ENCODE measurements at places on chromosomes 13 and 19. TPM values are rescaled to one million over a fixed set of nuclear protein-coding genes. Genes with fewer than 3 reads are reported as not detected.

DNA sequence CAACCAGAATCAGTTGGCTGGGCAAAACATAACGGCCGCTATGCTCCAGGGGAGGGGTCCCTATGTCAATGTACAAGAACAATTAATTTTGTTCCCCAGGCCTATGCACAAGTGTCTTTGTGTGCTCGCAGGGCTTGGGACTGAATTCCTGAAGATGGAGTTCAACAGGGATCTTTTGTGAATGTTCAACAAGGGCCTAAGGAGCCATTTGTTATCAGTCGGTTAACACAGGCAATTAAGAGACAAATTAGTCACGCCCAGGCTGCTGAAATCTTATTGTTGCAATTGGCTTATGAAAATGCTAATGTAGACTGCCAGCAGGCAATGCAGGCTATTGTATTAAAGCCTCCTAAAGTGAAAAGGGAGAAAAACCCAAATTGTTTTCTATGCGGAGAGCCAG, 117.5 kb downstream of the ZNF429 start:
- H3K27me3 ChIP-seq, result no peaks in the 10 kb centered on the region
- H3K27ac ChIP-seq, result no peak overlapping the region
- H3K4me1 ChIP-seq, result no peaks in the 10 kb centered on the region
- no peaks in the 10 kb centered on the region for H3K36me3 ChIP-seq

DNA sequence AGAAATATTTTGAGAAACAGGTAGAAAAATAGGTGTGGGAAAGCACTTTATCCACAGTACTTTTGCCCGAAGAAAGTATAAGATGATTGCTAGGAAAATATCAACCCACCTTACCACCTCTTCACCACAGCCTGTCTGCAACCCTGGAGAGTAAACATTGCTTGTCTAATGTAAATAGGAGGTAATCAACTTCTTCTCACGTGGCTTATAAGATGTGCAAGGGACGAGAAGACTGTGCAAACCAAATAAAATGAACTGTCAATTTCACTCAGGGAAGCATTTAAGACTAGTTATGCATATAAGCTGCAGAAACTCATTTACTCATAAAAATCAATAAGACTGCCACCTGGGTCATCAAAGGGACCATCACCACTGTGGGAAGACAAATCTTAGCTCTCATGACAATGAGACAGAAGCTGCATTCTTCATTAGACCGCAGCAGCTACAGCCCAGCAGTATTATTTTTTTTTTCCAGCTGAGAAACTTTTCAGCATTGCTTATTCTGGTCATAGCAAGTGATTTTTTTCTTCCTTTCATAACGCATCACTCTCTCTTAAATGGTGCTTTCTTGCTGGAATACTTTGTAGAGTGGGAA, 807.7 kb upstream of the GPC6 start:
- H3K27me3 ChIP-seq, result no peaks in the 10 kb centered on the region
- no peaks in the 10 kb centered on the region for H3K4me1 ChIP-seq
- no peak overlapping the region for H3K4me3 ChIP-seq

GRCh38 chr13:41709511-41709910, 251.4 kb downstream of the VWA8 start:
- no peaks in the 10 kb centered on the region for H3K27me3 ChIP-seq
- no peak for DNase-seq
- H3K27ac ChIP-seq, result no peak overlapping the region
- H3K36me3 ChIP-seq, result no peaks in the 10 kb centered on the region
- H3K4me1 ChIP-seq, result peaks cover 7% of the 10 kb centered on the region

DNA sequence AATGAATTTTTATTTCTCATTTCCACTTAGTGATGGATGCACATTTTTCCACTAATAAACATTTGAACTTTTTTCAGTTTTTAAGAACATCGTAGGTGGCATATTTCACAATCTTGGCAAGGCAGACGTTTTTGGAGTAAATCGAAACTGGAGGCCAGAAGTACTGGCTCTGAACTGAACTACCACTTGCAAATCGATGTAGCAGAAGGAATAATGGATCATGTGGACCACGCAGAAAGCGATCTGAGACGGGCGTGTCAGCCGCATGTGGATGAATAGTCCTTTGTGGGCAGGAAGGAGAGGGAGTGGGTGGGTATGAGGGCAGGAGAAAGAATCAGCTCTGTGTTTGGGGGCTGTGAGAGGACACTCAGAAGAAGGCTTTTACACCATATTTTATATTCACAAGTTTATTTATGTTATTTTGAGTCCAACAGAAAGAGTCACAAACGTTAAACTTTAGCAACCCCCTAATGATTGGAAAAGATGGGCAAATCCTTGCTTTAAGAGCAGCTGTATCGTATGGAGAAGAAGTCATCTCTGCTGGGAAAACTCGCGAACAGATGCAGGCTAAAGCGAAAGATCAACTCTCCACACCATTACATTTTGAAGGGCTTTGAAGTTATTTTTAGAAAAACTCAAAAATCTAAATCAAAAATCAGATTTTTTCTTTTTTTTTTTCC, 90.5 kb downstream of the COL4A2 start:
- no peaks in the 10 kb centered on the region for H3K27me3 ChIP-seq
- no peaks in the 10 kb centered on the region for H3K36me3 ChIP-seq
- peak overlapping the region; percentile 57 for H3K4me3 ChIP-seq
- DNase-seq, result no peak
- H3K4me1 ChIP-seq, result peaks cover 86% of the 10 kb centered on the region
- H3K27ac ChIP-seq, result peak overlapping the region; percentile 99

GRCh38 chr19:5107432-5108122, 138.7 kb downstream of the KDM4B start:
- H3K27ac ChIP-seq, result no peak overlapping the region
- no peaks in the 10 kb centered on the region for H3K27me3 ChIP-seq
- no peak overlapping the region for H3K4me3 ChIP-seq

DNA sequence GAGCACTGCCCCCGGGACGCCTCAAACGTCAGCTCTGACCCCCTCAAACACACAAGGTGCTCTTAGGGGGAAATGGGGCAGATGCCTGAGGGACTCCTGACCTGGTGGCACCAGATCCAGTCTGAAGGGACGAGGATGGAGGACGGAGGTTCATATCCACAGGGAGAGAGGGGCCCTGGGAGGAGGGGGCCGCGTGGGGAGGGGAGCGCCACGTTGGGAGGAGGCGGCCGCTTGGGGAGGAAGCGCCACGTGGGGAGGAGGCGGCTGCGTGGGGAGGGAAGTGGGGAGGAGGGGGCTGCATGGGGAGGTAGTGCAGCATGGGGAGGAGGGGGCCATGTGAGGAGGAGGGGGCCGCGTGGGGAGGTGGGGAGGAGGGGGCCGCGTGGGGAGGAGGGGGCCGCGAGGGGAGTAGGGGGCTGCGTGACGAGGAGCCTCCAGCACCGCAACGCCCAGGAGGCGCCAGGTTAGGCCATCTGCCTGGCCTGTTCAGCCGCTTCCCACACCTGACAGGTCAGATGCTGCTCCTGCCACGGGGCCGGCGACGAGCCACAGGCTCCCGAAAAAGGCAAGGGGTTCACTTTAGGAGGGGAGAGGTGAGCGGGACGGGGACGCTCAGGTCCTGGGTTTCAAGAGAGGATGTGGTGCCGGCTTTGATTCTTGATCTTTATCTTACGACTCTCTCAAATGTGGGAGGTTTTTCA, 36.7 kb upstream of the C13orf46 start:
- H3K27me3 ChIP-seq, result no peaks in the 10 kb centered on the region
- no peak overlapping the region for H3K27ac ChIP-seq
- no peak overlapping the region for H3K4me3 ChIP-seq
- H3K36me3 ChIP-seq, result peaks cover 62% of the 10 kb centered on the region
- no peaks in the 10 kb centered on the region for H3K4me1 ChIP-seq

GRCh38 chr19:47703301-47703700, 9.9 kb upstream of the EHD2 start:
- H3K27me3 ChIP-seq, result no peaks in the 10 kb centered on the region
- H3K4me3 ChIP-seq, result no peak overlapping the region
- peak overlapping the region; percentile 45 for H3K27ac ChIP-seq
- peaks cover 27% of the 10 kb centered on the region for H3K36me3 ChIP-seq
- peak; percentile 52 for DNase-seq

DNA sequence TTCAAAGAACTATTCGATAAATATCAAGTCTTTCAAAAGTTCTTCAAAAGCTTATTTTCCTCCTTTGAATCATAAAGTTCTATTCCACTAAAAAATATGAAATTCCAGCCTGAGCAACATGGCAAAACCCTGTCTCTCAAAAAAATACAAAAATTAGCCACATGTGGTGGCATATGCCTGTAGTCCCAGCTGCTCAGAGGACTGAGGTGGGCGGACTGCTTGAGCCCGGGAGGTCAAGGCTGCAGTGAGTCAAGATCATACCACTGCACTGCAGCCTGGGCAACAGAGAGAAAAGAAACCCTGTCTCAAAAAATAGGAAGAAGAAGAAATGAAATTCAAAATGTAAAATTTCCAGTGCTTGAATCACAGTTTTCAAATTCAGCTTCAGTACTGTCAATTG, 24.6 kb downstream of the CAB39L start:
- no peak for DNase-seq
- H3K27ac ChIP-seq, result no peak overlapping the region
- H3K27me3 ChIP-seq, result no peaks in the 10 kb centered on the region
- H3K4me1 ChIP-seq, result peaks cover 5% of the 10 kb centered on the region

DNA sequence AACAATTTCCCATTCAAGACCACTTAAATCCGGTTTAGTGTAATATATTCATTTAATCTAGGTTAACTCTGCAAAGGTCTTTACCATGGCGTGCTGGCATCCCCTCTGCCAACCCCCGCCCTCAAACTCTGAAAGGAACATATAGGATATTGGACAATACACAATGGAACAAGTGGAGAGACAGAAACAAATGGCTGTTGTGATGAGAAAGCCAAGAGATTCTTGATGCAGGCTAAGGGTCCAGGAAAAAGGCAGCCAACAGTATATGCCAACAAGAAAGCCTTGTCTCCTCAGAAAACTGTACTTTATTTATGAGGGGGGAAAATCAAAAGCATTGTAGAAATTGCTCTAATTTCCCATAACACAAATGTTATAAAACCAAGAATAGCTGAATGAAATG, 407.3 kb upstream of the SGCG start:
- no peaks in the 10 kb centered on the region for H3K4me1 ChIP-seq
- H3K27me3 ChIP-seq, result no peaks in the 10 kb centered on the region
- no peak for DNase-seq
- no peak overlapping the region for H3K27ac ChIP-seq

GRCh38 chr13:94123557-94123956, 355.9 kb downstream of the DCT start:
- H3K4me3 ChIP-seq, result no peak overlapping the region
- no peak overlapping the region for H3K27ac ChIP-seq
- H3K27me3 ChIP-seq, result no peaks in the 10 kb centered on the region

DNA sequence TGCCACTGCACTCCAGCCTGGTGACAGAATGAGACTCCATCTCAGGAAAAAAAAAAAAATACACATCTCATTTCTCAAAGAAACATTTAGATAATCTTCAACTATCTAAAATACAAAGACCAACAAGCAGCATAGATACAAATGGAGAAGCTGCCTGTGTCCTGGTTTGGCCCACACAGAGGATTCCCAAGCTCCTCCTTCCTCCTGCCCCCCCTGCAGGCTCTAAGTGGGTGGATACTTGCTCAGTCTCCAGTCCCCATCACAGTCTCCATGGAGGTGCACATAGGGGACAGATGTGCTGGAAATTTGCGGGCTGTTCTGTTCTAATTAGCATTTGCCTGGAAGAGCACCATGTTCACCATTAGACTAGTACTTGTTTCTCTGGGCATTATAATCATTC, 59.9 kb downstream of the ABCC4 start:
- H3K27ac ChIP-seq, result no peak overlapping the region
- H3K27me3 ChIP-seq, result no peaks in the 10 kb centered on the region
- DNase-seq, result no peak
- no peaks in the 10 kb centered on the region for H3K4me1 ChIP-seq

- no peak for DNase-seq
- H3K36me3 ChIP-seq, result peaks cover 63% of the 10 kb centered on the region
- H3K27ac ChIP-seq, result no peak overlapping the region
- no peak overlapping the region for H3K4me3 ChIP-seq
- H3K4me1 ChIP-seq, result no peaks in the 10 kb centered on the region
Measured at GRCh38 chr19:35655600-35655999, 7.5 kb downstream of the COX6B1 start.

The PBX4 gene
- 0.36 TPM for total RNA-seq

The NOVA2 gene
- not detected for total RNA-seq

The SIX5 gene
- 11.8 TPM for total RNA-seq

The KRTDAP gene
- total RNA-seq, result not detected

The SPPL2B gene
- total RNA-seq, result 34.5 TPM

The ELANE gene
- total RNA-seq, result 0.36 TPM

The B3GNT3 gene
- not detected for total RNA-seq

The FUT2 gene
- not detected for total RNA-seq

The MYO16 gene
- total RNA-seq, result not detected

The SIGLECL1 gene
- not detected for total RNA-seq

The CEACAM4 gene
- not detected for total RNA-seq
